ENCODE measurements at places on chromosomes 4 and X.
A peak's percentile ranks its signal among the peaks of the same experiment; 100 is the strongest.

DNA sequence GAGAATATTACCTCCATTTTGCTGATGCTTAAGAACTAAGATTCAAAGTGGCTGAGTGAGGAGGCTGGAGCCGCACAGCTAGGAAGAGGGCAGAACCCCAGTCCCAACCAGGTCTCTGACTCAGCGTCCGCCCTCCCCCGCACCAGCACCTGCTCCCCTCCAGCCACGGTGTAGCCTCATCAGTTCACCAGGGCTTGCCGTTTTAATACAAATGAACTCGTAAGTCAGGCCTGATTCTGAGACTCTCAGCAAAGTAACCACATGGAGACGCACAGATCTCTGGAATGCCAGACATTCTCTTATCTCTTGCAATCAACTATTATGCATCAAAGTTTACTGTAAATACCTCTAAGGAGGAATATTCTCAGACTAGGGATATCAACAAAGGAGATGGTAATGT is 52.4 kb downstream of the ENPP6 start:
- no peak for DNase-seq

- DNase-seq, result no peak
Observed at GRCh38 chrX:36314303-36314702, 394.8 kb downstream of the CFAP47 start.

DNA sequence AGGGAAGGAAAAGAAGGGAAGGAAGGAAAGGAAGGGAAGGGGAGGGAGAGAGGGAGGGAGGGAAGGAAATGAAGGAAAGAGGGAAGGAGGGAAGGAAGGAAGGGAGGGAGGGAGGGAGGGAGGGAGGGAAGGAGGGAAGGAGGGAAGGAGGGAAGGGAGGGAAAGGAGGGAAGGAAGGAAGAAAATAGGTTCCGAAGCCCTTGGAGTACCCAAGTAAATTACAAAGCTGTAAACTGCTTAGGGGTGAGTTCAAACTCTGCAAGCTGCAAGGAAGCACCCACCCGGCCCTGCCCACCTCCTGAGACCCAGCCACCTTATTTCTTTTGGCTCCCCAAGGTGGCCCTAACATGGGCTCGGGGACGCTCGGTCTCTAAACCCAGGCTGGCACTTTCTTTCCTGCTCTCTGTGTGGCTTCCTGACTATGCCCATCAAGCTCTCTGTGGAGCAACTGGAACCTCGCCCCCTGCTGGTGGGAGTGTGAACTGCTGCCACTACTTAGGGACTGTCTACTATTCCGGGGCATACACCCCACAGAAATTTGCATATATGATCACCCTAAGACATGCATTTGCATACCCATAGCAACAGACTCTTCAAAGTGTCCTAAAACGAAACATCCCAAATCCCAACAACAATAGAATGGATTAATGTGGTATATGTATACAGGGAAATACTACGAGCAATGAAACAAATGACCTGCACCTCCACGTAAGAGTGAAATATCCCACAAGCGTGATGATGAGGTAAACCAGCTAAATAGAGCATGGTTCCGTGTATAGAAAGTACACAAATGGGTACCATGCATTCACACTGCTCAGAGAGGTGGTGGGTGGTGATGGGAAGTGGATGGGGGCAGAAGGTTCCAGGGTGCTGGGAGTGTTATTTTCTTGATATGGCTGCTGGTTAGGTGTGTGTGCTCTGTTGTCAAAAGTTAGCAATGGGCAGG is 151.7 kb upstream of the TBL1X start:
- DNase-seq, result no peak

- DNase-seq, result no peak
Observed at GRCh38 chr4:55466001-55466400, 70.2 kb downstream of the TMEM165 start.

DNA sequence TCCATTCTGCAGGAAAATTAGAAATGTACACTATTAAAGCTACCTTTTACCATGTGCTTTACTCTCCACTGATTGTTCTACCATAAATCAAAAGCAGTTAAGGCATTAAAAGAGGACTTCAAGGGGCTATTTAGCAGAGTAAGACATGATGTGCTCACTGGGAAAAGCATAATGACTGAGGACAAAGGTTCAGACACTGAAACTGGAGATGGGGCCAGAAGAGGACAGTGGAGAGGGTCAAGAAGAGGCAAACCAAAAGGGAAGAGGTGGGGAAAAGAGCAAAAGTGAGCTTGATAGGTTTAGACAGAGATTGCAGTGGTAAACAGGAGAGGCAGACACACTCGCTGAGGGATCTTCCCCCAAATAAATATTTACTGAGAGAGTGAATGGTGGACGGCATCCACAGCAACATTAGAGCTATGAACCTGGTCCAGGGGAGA is 23.8 kb downstream of the SH3RF1 start:
- DNase-seq, result peak; percentile 5

- DNase-seq, result no peak
Observed at GRCh38 chrX:45134775-45135174, 65.9 kb downstream of the DIPK2B start.

DNA sequence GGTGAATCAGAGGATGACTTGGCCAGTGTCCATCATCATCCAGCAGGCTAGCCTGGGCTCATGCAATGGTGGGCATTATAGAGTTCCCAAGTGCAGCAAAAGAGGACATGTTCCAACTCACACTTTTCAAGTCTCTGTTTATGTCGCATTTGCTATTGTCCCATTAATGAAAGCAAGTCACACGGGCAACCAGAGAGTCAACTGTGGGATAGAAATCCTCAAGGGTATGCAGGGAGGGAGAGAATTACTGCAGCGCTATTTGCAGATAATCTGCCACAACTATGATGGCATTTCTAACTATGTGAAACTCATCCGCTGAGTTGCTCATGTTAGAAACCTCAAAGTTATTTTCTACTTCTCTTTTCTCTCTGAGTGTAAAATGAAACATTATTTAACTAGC is 78.5 kb upstream of the TAB3 start:
- DNase-seq, result no peak

- no peak for DNase-seq
Observed at GRCh38 chr4:61068745-61069144, 131.4 kb upstream of the ADGRL3 start.

DNA sequence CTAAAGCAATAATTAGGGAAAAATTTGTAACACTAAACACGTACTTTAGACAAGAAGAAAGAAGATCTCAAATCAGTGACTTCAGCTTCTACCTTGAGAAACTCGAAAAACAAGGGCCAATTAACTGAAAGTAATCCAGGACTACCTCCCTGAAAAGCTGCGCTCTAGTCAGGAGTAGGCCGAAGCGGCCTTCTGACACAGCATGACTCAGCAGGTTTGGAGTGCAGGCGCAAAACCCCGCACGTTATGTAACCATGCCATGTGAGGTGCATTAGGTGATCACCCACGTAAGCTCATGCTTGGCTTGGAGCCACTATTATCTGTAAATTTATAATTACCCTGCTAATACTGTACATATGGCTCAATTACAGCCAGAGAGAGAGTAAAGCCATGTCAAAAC is 52.8 kb upstream of the CCDC149 start:
- no peak for DNase-seq

- DNase-seq, result no peak
Observed at GRCh38 chrX:74179499-74179898, 124.5 kb upstream of the ZCCHC13 start.

DNA sequence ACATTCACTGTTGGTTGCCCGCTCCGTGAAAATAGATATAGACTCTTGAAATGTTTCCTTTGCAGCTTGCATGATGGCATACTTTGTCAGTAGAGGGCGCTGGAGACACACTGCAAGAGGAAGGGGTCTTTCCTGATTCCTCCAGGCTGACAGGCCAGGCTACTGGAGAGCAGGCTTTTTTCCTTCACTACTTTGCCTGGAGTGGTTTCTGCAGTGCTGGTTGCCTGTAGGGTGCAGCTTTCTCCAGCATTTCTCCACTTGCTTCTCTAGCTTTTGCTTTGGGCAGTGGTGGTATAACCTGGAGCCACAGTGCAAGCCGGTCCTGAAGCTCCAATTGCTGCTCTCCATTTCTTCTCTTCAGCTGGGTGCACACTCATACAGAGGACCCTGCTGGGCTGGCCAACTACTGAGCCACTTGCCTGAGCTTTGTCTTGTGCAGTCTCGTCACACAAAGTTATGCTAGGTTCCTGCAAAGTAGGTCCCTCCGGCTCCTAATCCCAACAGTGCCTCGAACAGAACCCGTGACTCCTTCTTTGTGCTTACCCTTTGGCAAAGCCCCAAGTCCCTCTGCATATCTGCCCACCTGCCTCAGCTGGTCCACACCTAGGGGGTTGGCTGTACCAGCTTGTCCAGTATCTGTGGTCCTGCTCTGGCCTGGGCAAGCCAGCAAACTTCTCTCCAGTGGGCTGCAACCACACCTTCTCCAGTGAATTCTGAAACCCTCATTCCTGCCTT is 46.3 kb downstream of the RASSF6 start:
- DNase-seq, result no peak

- DNase-seq, result no peak
Observed at GRCh38 chr4:166091912-166092510, 219.0 kb downstream of the TLL1 start.

GRCh38 chr4:89797117-89797516 is 39.8 kb downstream of the SNCA start:
- DNase-seq, result no peak

DNA sequence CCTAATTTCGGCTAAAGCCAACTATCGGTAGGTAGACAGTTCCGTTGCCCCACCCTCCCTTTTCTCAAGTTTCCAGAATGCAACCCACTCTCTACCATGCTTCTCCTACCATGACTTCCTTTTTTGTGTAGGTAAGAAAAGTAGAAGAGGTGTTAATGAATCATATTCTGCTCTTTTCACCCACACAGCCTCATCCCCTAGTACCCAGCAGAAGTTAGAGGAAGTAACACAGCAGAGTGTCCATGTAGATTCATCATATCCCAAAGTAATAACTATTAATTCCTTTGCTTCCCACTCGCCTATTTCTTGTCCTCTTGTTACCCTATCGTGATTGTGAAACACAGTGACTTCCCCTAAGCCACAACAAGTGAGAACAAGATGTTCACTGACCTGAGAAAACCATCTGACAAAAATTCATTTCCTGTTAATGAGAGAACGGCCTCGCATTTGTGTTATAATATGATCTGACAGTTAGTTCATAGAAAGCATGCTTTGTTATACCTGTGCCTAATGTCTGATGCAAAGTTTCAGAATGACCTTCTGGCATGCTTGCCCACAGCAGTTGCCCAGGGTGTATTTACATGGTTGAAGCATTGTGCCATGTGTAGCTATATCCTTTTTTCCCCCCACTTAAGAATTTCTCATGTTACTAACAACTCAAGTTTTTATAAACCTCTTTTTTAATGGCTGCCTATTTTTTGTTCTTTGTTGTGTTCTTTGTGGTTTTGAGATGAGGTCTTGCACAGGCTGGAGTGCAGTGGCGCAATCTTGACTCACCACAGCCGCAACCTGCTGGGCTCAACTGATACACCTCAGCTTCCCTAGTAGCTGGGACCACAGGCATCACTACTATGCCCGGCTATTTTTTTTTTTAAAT is 185.6 kb downstream of the RAP1GDS1 start:
- DNase-seq, result no peak

DNA sequence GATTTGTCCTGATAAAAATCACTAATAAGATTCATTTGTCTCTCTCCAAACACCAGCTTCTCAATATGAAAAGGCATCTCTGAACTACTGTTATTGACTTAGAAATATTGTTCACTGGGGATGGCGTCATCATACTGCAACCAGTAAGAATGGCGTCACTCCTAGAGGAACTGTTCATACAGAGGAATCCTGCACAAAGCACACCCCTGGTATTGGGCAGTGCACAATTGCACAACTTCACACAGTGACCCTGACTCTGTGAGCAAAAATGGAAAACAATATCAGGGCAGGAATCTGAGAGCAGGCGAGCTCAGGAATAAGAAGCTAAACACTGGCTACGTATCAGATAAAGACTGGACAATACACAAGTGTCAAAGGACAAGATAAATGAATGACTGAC is 66.7 kb upstream of the PNPLA4 start:
- no peak for DNase-seq

GRCh38 chrX:152817078-152817764 is 13.3 kb downstream of the CETN2 start:
- DNase-seq, result peak; percentile 22

DNA sequence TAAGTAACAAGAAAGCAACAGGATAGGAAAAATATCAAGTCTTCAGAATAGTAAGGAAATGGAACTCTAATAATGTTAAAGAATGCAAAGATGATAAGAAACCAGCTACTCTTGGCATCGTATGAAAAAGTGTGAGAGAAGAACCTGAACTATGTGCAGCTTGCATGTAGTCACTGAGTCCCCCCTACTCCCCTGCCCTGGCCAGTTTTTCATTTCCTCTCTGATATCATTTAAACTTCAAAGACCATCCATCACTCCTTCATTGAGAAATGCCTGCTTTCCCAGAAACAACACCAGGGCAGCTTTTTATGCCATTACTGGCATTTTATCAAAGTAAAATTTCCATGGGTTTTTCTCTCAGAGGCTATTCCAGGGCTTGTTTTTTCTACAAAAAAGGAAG is 28.1 kb downstream of the INPP4B start:
- no peak for DNase-seq

DNA sequence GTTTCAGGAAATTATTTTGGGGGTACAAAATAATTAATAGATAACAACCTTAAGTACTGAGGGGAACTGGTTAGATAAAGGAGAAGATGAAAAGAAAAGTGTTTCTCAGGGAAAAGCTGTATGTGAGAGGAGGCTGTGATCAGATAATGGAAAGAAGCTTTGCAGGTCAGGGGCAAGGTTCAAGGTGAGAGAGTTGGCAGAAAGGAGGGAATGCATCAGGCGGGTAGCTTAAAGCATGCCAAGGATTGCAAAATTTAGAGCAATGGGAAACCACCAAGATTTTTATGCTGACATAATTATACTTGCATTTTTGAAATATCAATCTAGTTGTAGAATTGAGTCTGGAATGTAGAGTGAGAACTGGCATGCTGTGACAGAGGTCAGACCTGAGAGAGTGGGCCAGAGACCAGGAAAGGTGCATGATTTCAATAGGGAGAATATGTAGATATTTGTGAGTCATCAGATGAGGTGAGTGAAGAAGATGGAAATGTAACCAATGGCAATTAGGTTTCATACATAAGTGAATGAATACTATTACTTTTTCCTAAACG is 508.7 kb downstream of the TRIML1 start:
- no peak for DNase-seq

GRCh38 chr4:8544741-8545438 is 35.3 kb upstream of the GPR78 start:
- DNase-seq, result no peak

DNA sequence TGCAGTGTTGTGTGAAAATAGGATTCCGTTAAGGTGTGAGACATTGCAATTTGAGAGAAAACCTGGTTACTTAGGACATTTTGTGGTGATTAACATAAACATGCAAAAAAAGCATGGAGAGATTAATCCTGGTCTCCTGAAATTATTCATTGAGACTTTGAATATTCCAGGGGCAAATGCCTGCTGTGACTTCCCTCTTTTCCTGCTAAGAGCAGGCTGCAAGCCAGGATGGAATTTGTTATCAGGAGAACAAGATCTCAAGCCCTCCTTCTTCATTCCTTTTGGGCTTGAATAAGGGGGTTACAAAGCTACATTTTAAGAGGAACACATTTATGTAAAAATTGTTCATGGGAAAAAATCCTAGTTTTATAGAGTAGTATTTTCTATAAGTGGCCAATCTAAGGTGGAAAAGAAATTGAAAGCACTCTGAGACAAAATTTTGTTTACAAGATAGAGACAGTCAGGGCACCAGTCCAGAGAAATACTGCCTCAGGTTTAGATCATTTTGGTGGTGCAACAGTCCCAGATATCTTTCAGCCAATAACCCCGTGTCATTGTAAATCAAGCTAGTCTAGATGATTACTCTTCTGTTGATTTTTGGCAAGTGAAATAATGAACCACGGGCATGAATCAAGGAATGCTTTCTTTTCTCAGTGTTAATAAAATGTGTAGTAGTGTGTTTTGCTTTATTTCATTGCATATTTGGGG is 1528.3 kb upstream of the AGA start:
- no peak for DNase-seq

GRCh38 chr4:123986268-123986798 is 589.7 kb downstream of the SPRY1 start:
- DNase-seq, result no peak

All from NCI-H2227 treated with DMSO at 0.1 percent for 48 hours (cell line).